Fibroblast of lung (primary cell): ENCODE measurements at places on chromosomes 3 and 15. TPM values are rescaled to one million over a fixed set of nuclear protein-coding genes. Genes with fewer than 3 reads are reported as not detected.

Gene IL5RA
- total RNA-seq = not detected in 2 replicates

Gene HYAL1
- total RNA-seq = 1.3 and 1.8 TPM in 2 replicates

Gene SLC22A14
- under 0.01 and 0.17 TPM in 2 replicates for total RNA-seq

Gene HSPBAP1
- total RNA-seq = 12.4 and 14.4 TPM in 2 replicates

Gene CERS3
- total RNA-seq = not detected in 2 replicates

Gene GMPPB
- 13.6 and 14.4 TPM in 2 replicates for total RNA-seq

Gene SLC25A26
- 14.2 and 21.6 TPM in 2 replicates for total RNA-seq

Gene PLCB2
- total RNA-seq = under 0.01 TPM in 2 replicates

Gene MEGF11
- under 0.01 TPM in 1 of 2 replicates, not detected in the other for total RNA-seq

Gene CHRFAM7A
- total RNA-seq = 0.26 and 0.66 TPM in 2 replicates

Gene MESP1
- total RNA-seq = 0.26 and 1.3 TPM in 2 replicates

Gene KY
- under 0.01 and 0.51 TPM in 2 replicates for total RNA-seq

Gene GPR27
- total RNA-seq = under 0.01 TPM in 1 of 2 replicates, not detected in the other

Gene CLDN11
- 107 and 131 TPM in 2 replicates for total RNA-seq

Gene DLL4
- total RNA-seq = under 0.01 TPM in 2 replicates

Gene RBPMS2
- total RNA-seq = under 0.01 TPM in 1 of 2 replicates, not detected in the other

Gene TMEM108
- under 0.01 and 0.17 TPM in 2 replicates for total RNA-seq

Gene LYZL4
- total RNA-seq = not detected in 2 replicates

Gene NCKIPSD
- total RNA-seq = 15.4 and 23.3 TPM in 2 replicates

Gene GP5
- total RNA-seq = under 0.01 and 0.17 TPM in 2 replicates

Gene TRIM71
- total RNA-seq = under 0.01 TPM in 1 of 2 replicates, not detected in the other

Gene ASB14
- not detected in 2 replicates for total RNA-seq

Gene SERPINI2
- total RNA-seq = not detected in 2 replicates

Gene SCG3
- not detected in 2 replicates for total RNA-seq

Gene CPLX3
- total RNA-seq = not detected in 2 replicates

Gene GREM1
- 113 and 364 TPM in 2 replicates for total RNA-seq

Gene ILDR1
- total RNA-seq = not detected in 2 replicates

Gene CD86
- total RNA-seq = not detected in 2 replicates

Gene RASL12
- total RNA-seq = 49.3 and 50.5 TPM in 2 replicates

Gene ARL14
- not detected in 2 replicates for total RNA-seq

Gene LMCD1
- 40.1 and 60.1 TPM in 2 replicates for total RNA-seq

Gene OSBPL10
- total RNA-seq = 3.6 and 7.1 TPM in 2 replicates

Gene CHST2
- total RNA-seq = 2.6 and 3.9 TPM in 2 replicates

Gene FBXL2
- total RNA-seq = 8.7 and 16.2 TPM in 2 replicates

Gene SLC6A1
- not detected in 2 replicates for total RNA-seq

Gene KBTBD12
- not detected in 2 replicates for total RNA-seq

Gene FAM81A
- total RNA-seq = 0.26 and 0.33 TPM in 2 replicates

Gene SST
- total RNA-seq = not detected in 2 replicates

Gene FETUB
- not detected in 2 replicates for total RNA-seq

Gene CYP1A1
- total RNA-seq = under 0.01 TPM in 1 of 2 replicates, not detected in the other

Gene IGSF11
- under 0.01 and 0.26 TPM in 2 replicates for total RNA-seq

Gene GP9
- total RNA-seq = not detected in 2 replicates

Gene WDR93
- total RNA-seq = under 0.01 and 0.17 TPM in 2 replicates

Gene CDC25A
- total RNA-seq = 1.0 and 1.3 TPM in 2 replicates

Gene AGTR1
- total RNA-seq = 1.2 and 1.5 TPM in 2 replicates

Gene SPG21
- total RNA-seq = 68.4 and 90.4 TPM in 2 replicates

Gene MYEF2
- total RNA-seq = 6.2 and 13.5 TPM in 2 replicates

Gene ARGFX
- not detected in 2 replicates for total RNA-seq

Gene ZMYND10
- total RNA-seq = 0.26 and 0.83 TPM in 2 replicates

Gene INSYN1
- 1.2 and 1.3 TPM in 2 replicates for total RNA-seq

Gene CP
- under 0.01 TPM in 1 of 2 replicates, not detected in the other for total RNA-seq

Gene ZKSCAN7
- 8.5 and 13.2 TPM in 2 replicates for total RNA-seq

Gene LNP1
- 3.1 and 4.1 TPM in 2 replicates for total RNA-seq

Gene MCF2L2
- under 0.01 TPM in 2 replicates for total RNA-seq
